ENCODE measurements at places on chromosomes 4 and X.

DNA sequence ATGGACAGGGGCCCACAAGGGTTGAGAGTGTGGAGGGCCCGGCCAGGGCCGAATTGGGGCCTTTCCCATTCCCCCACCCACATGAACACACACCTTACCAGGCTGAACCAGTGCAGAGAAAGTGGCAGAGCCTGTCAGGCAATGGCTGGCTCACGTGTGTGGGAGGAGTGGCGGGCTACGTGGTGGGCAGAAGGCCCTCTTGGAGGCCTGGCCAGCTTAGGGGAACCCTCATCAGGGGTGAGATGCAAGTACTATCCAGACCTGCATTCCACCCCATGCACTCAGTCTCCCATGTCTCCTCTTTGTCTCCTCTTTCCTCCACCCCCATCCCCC lies 965 bp downstream of the TCEAL4 start:
- no peak for DNase-seq

GRCh38 chr4:128322311-128322710 lies 34.7 kb upstream of the PGRMC2 start:
- no peak for DNase-seq

GRCh38 chr4:2537011-2537830 lies 774 bp downstream of the FAM193A start:
- DNase-seq: peak; percentile 9

DNA sequence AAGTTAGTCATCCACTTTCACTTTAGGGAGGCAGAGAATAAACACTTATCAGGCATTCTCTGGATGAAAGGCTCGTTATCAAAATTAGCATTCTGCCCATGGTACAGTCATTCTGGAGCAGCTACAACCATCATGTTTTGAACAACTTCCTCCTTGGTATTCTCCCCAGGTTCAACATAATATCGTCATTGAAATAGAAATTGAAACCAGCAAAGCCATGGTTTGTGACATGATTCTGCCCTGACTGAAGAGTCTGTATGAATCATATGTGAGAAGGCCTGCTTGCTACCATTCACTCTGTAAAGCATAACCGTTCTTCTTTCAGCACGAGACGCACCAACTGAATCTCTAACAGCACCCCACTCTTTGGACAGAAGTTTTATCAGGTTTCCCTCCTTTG lies 127.5 kb upstream of the RADX start:
- no peak for DNase-seq

- no peak for DNase-seq
Measured at GRCh38 chrX:3962511-3963311, 249.3 kb upstream of the PRKX start.

GRCh38 chr4:124904723-124905388 lies 192.3 kb upstream of the ANKRD50 start:
- no peak for DNase-seq

GRCh38 chrX:331151-331824 lies 12.7 kb upstream of the GTPBP6 start:
- no peak for DNase-seq

- no peak for DNase-seq
Measured at GRCh38 chrX:109534933-109535332, 1.7 kb upstream of the NXT2 start.

- DNase-seq: no peak
Measured at GRCh38 chr4:4912155-4912554, 52.7 kb downstream of the MSX1 start.
